ENCODE measurements at places on chromosomes 16 and 17. TPM values are rescaled to one million over a fixed set of nuclear protein-coding genes. Genes with fewer than 3 reads are reported as not detected.

DNA sequence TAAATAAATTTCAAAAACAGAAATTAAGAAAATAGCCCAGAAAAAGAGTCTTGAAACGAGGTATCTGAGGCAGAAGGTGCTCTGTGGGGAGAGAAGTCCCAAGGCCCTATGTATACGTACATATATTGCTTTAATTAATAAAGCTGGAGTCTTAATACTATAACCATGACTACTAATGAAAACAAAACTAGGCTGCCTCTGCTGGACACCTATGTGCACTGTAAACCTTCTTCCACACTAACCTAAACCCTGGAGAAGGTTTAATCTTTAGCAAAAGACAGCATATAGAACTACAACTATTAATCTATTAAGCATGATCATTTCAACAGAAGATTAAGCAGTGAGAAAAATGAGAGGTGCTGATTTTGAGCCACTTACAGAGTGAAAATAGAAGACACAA lies 153.9 kb upstream of the C17orf78 start:
- DNase-seq = no peak
- H3K27me3 ChIP-seq = no peaks in the 10 kb centered on the region
- H3K4me1 ChIP-seq = peaks cover 4% of the 10 kb centered on the region
- no peak overlapping the region for H3K27ac ChIP-seq
- H3K36me3 ChIP-seq = peaks cover 9% of the 10 kb centered on the region
- no peak overlapping the region for H3K4me3 ChIP-seq

DNA sequence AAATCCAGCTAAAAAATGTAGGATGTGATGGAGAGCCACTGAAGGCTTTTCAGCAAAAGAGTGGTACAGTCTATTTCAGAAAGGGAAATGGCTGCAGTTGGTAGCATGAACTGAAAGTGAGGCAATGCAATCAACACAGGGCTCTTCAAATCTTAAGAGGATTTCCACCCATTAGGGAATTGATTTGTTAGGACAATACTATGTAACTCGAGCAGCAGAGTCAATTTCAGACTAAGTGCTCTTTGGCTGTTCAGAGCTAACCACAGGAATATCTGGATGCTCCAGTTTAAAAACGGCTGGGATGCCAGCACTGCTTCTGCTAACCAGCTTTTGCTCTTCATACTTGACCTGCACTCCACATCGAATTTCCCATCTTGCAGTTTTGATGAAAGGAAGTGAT lies 24.6 kb downstream of the CACNG1 start:
- DNase-seq = no peak
- H3K27me3 ChIP-seq = no peaks in the 10 kb centered on the region
- no peak overlapping the region for H3K27ac ChIP-seq
- H3K36me3 ChIP-seq = peaks cover 15% of the 10 kb centered on the region
- no peak overlapping the region for H3K4me3 ChIP-seq

GRCh38 chr16:85753976-85754375 lies 3.1 kb upstream of the C16orf74 start:
- no peak overlapping the region for H3K27ac ChIP-seq
- H3K27me3 ChIP-seq = peaks cover 35% of the 10 kb centered on the region
- no peak overlapping the region for H3K4me3 ChIP-seq
- no peak for DNase-seq

GRCh38 chr16:1527836-1528811 lies 5.3 kb upstream of the TMEM204 start:
- no peak for DNase-seq
- peaks cover 2% of the 10 kb centered on the region for H3K36me3 ChIP-seq
- H3K27me3 ChIP-seq = no peaks in the 10 kb centered on the region

DNA sequence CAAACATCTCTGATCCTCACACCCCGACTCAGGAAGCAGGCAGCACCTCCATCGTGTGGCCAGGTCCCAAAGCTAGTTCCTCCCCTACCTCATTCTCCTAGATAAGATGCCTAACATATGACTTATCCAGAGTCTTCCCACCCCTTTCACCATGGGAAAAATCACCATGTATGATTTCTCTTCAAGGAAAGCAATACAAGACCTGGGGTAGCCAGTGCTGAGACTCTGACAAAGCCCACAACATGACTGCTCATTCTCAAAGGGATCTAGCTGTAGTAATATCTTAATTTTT lies 45.1 kb downstream of the CMTM4 start:
- H3K27ac ChIP-seq = no peak overlapping the region
- no peaks in the 10 kb centered on the region for H3K27me3 ChIP-seq
- H3K4me1 ChIP-seq = peaks cover 15% of the 10 kb centered on the region
- DNase-seq = no peak
- H3K36me3 ChIP-seq = no peaks in the 10 kb centered on the region

Gene ADCY9
- 12.4 TPM for total RNA-seq

DNA sequence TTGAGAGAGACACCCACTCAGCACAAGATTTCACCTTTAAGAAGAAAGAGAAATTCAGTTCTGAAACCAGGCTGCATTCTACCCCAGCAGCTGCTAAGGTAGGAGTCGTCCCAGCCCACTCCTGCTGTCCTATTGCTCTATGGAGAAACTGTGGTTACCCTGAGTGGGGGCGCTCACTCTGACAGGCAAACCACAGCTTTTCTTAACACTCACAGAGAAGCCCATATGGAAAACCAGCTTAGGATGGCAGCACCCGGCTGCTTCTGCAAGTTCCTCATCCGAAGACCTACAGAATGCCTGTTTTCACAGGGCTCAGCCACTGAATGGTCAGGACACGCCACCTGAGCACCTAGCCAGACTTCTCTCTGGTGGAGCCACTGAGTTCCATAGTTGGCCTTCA lies 7.5 kb downstream of the ATP5PD start:
- H3K27me3 ChIP-seq = peaks cover 3% of the 10 kb centered on the region
- DNase-seq = no peak
- peaks cover 34% of the 10 kb centered on the region for H3K4me1 ChIP-seq
- H3K27ac ChIP-seq = no peak overlapping the region
- H3K4me3 ChIP-seq = no peak overlapping the region

Gene KIF19
- total RNA-seq = 0.69 TPM

DNA sequence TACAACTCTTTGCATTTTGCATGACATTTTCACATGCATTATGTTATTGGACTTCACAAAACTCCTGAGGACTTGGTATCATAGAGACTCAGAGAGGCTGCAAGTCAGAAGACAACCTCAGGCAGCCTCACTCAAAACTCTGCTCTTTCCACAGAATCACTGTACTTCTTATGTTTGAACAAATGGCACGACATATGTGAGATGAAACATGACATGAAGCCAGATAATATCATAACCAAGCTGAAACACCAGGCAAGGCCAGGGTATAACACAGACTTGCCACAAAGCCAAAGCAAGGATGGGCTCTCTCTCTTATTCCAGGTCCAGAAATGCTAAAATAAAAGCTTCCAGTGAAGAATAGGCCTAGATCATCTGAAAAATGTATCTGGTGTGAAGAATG lies 425.8 kb upstream of the CDH5 start:
- no peaks in the 10 kb centered on the region for H3K27me3 ChIP-seq
- no peaks in the 10 kb centered on the region for H3K4me1 ChIP-seq
- no peak for DNase-seq

- no peaks in the 10 kb centered on the region for H3K27me3 ChIP-seq
- no peak for DNase-seq
- H3K4me1 ChIP-seq = no peaks in the 10 kb centered on the region
- H3K27ac ChIP-seq = no peak overlapping the region
- no peaks in the 10 kb centered on the region for H3K36me3 ChIP-seq
These were observed 20.0 kb upstream of the RNF135 start for GRCh38 chr17:30950669-30951399.

DNA sequence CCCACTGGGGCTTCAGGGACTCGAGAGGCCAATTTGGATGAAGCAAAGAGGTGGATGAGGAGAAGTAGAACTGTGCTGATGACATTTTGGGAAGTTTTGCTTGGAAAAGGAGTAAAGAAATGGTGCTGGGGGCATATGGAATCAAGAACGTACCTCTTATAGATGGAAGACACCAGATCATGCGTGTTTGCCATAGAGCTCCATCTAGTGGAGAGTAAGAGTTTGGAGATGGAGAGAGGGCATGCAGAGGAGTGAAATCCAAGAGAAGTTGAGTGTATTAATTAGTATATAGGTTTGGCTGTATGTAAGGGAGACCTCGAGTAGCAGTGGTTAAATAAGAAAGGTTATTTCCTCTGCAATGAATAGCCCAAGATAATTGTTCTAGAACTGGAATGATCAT lies 56.0 kb downstream of the SHISA6 start:
- H3K27me3 ChIP-seq = no peaks in the 10 kb centered on the region
- H3K4me3 ChIP-seq = no peak overlapping the region
- H3K4me1 ChIP-seq = no peaks in the 10 kb centered on the region
- no peak overlapping the region for H3K27ac ChIP-seq
- no peaks in the 10 kb centered on the region for H3K36me3 ChIP-seq

Gene ITGB3
- total RNA-seq = 0.98 TPM

Gene PRM3
- total RNA-seq = not detected

DNA sequence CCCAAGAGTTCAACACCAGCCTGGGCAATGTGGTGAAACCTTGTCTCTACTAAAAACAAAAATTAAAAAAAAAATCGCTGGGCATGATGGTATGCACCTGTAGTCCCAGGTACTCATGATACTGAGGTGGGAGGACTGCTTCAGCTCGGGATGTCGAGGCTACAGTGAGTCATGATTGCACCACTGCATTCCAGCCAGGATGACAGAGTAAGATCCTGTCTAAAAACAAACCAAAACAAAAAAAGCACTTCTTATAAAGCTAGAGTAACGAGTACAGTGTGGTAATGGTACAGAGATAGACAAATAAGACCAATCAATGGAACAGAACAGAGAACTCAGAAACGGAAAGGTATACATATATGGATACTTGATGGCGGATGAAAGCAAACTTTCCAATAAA lies 4.4 kb downstream of the NSMCE1 start:
- no peak overlapping the region for H3K27ac ChIP-seq
- peaks cover 56% of the 10 kb centered on the region for H3K36me3 ChIP-seq

DNA sequence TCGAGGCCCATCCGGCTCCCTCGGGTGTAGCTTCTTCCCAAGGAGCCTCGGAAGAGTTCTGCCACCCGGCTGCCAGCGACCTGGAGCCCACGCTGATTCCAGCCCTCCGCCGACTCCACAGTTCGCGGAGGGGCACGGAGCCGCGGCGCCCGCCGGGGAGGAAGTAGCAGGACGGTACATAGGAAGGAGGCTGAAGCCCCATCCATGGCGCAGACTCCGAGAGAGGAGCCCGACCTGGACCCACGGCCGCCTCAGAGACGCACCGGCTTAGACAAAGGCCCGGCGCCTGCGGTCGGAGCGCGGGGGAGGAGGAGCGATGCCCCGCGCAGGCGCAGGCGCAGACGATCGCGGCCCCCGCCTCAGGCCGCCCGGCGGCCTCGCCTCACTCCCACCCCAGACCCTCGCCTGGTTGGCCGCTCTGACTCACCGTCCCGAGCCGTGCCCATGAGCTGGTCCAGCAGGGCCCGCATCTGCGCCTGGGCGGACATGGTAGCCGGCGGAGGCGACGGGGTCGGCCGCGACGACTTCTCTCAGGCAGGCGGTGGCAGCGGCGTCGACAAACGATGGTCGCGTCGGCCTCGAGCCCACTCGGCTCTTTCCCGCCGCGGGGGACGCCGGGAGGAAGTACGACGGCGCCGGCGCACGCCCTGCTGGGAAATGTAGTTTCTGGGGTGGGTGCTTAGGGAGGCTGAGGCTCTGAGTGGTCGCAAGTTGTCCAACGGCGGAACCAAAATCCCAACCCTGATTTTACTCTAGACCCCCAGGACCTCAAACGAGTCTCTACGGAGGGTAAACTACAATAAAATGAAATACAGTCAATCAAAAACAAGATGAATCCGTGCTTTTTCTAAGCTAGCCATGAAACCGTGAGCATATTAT lies at the start of gene LUC7L:
Gene LUC7L (minus strand): TSS at position 598 of the 879 bp plus-strand sequence. CDS start 110 bp downstream, at position 488.
- H3K36me3 ChIP-seq = peaks cover 17% of the 10 kb centered on the region
- peak within 1 kb of the TSS; percentile 88 for H3K4me3 ChIP-seq
- H3K4me1 ChIP-seq = peaks cover 32% of the 10 kb centered on the region
- DNase-seq = peak; percentile 85
- H3K27ac ChIP-seq = peak within 1 kb of the TSS; percentile 91
- H3K27me3 ChIP-seq = no peaks in the 10 kb centered on the region

GRCh38 chr16:89297910-89298545 lies 80.5 kb downstream of the ZNF778 start:
- peak overlapping the region; percentile 0 for H3K27ac ChIP-seq
- H3K27me3 ChIP-seq = no peaks in the 10 kb centered on the region
- H3K4me1 ChIP-seq = peaks cover 39% of the 10 kb centered on the region
- no peak for DNase-seq
- H3K4me3 ChIP-seq = no peak overlapping the region

DNA sequence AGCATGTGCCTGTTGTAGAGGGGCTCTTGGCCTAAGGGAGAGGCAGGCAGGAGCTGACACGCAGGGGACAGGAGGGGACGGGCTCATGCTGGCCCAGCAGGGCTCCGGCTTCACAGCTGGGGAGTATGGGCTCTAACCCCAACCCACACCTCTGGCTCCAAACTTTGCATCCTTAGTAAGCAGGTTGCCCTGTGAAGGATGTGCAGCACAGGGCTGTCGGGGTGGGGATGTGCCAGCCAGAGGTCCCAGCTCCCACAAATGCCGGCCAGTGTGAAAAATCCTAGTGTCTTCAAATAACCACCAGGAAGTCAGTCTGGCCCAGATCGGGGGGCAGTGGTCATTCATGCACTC lies 14.0 kb upstream of the FAM83G start:
- peaks cover 21% of the 10 kb centered on the region for H3K36me3 ChIP-seq
- DNase-seq = no peak
- peak overlapping the region; percentile 25 for H3K27ac ChIP-seq
- no peaks in the 10 kb centered on the region for H3K27me3 ChIP-seq
- H3K4me3 ChIP-seq = no peak overlapping the region
- H3K4me1 ChIP-seq = peaks cover 5% of the 10 kb centered on the region

- no peak overlapping the region for H3K4me3 ChIP-seq
- DNase-seq = no peak
- H3K4me1 ChIP-seq = peaks cover 40% of the 10 kb centered on the region
- H3K27ac ChIP-seq = no peak overlapping the region
These were observed 7.8 kb downstream of the HSPB9 start for GRCh38 chr17:42130310-42130936.

GRCh38 chr16:85780281-85780680 lies 19.1 kb downstream of the EMC8 start:
- no peak overlapping the region for H3K27ac ChIP-seq
- no peaks in the 10 kb centered on the region for H3K4me1 ChIP-seq
- no peaks in the 10 kb centered on the region for H3K27me3 ChIP-seq
- no peak for DNase-seq
- peaks cover 15% of the 10 kb centered on the region for H3K36me3 ChIP-seq

- no peaks in the 10 kb centered on the region for H3K27me3 ChIP-seq
- DNase-seq = no peak
- H3K4me3 ChIP-seq = no peak overlapping the region
- no peak overlapping the region for H3K27ac ChIP-seq
These were observed 683.7 kb upstream of the SALL1 start for GRCh38 chr16:51834794-51835193.

DNA sequence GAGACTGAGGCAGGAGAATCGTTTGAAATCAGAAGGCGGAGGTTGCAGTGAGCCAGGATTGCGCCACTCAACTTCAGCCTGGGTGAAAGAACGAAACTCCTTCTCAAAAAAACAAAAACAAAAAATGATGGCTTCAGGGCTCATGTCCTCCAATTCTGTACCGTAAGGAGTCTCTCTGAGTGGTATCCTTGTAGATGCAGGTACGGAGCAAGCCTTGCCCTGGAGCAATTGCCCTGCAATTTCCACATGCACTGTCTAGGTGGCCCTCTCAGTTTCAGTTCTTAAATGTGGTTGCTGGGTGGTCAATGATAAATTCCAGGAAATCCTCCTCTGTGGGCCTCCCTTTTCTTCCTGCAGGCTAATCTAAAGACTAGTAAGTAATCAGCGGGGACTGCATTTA lies 10.6 kb downstream of the TMEM238L start:
- H3K27me3 ChIP-seq = no peaks in the 10 kb centered on the region
- no peak overlapping the region for H3K4me3 ChIP-seq
- peaks cover 3% of the 10 kb centered on the region for H3K4me1 ChIP-seq
- no peak for DNase-seq
- no peaks in the 10 kb centered on the region for H3K36me3 ChIP-seq

Measured in activated CD4-positive, alpha-beta T cell treated with anti-CD3 and anti-CD28 coated beads, Interleukin-2, amount 10 ng/mL, durations not matched to agents 7 days and 5 days (primary cell).